ENCODE measurements at places on chromosomes 3 and 15.
A peak's percentile ranks its signal among the peaks of the same experiment; 100 is the strongest.

GRCh38 chr3:72847282-72847681 lies 963 bp downstream of the SHQ1 start:
- DNase-seq: no peak

DNA sequence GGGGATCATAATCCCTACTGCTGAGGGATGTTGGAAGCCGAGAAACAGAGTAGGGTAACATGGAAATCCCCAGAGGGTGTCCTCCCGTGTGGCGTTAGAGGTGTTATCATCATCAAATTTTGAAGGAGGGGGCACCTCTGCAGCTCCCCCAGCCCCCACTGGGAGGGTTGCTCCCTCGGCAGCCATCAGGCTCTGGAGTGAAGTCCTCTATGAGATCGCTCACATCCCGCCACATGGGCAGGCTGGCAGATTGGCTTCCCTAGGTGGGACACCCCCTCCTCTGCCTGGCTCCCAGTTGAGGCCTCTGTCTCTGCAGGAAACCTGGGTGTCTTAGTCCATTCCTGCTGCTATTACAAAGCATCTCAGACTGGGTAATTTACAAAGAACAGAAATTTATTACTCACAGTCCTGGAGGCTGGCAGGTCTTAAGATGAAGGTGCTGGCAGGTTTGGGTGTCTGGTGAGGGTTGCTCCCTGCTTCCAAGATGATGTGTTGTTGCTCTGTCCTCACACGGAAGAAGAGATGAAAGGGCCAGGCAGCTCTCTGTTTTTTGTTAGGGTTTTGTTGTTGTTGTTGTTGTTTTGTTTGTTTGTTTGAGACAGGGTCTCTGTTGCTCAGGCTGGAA lies 120.5 kb downstream of the NUP210 start:
- DNase-seq: no peak

GRCh38 chr3:82556113-82556512 lies 794.7 kb upstream of the GBE1 start:
- no peak for DNase-seq

DNA sequence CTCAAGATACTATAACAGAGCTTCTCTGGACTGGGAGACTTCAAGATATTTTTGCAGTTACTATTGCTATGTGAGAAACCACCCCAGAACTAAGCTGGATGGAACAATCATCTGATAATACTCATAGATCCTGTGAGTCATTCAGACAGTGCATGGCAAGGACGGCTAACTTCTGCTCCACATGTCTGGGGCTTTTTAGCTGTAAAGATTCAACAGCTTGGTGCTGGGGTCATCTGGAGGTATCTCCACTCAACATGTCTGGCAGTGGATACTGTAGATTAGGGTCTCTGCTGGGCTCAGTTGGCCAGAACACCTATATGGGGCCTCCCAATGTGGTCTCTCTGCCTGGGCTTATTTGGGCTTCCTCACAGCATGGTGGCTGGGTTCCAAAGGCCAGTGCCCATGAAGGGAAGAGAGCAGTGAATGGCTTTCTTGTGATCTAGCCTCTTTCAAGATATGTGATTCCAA lies 117.3 kb upstream of the SLC7A14 start:
- peak; percentile 69 for DNase-seq

DNA sequence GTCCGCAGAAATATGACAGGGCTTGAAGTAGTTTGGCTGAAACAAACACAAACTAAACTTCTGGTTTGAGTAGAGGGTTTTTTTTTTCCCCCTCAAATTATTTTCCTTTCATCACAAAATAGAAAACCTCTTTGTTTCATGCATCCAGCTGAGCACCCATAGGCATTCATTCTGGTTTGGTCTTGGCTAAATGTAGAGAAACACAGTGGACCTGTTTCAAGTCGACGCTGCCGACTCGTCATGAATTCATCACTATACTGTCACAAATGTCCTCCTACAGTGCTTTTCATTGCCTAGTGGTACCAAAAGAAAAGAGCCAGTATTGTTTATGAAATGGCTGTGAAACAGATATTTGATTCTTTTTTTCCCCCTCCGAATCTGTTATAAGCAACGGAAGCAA lies 52.4 kb upstream of the GYG1 start:
- no peak for DNase-seq

DNA sequence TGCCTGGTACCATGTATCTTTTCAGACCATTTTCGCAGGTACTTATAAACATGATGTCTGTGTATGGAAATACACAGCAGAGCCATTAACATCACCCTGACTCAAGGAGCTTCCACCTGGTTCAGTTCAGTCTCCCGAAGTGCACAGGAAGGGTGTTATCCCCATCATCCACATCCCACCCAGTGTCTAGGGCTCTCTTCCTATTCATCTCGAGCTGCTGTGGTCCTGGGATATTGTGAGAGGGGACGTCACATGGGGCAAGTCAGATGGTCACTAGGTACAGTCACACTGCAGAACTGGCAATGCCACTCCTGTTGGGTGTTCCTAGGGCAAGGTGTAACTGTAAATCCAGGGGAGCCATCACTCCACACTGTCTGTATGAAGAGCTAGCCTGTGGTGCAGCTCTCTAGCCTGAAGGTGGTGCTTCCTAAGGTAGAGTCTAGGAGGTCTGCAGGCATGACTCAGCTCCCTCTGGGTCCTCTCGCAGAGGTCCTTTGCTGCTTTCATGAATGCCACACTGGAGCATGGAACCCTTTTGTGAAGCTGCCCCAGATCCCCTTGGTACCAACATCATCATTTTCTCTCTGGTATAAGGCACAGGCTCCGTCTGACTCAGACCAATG lies 13.9 kb downstream of the ISLR2 start:
- DNase-seq: peak; percentile 25

DNA sequence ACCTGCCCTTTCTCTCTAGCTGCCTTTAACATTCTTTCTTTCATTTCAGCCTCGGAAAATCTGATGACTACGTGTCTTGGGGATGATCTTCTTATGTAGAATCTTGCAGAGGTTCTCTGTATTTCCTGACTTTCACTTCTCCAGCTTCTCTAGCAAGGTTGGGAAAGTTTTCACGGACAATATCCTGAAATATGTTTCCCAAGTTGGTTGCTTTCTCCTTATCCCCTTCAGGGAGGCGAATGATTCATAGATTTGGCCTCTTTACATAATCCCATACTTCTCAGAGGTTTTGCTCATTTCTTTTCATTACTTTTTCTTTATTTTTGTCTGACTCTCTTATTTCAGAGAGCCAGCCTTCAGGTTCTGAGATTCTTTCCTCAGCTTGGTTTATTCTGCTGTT lies 62.1 kb upstream of the CCDC54 start:
- DNase-seq: no peak

- no peak for DNase-seq
These were observed 26.9 kb upstream of the CACNA2D2 start for GRCh38 chr3:50530001-50530970.

- DNase-seq: no peak
These were observed 890.8 kb downstream of the NAALADL2 start for GRCh38 chr3:175749981-175750380.

DNA sequence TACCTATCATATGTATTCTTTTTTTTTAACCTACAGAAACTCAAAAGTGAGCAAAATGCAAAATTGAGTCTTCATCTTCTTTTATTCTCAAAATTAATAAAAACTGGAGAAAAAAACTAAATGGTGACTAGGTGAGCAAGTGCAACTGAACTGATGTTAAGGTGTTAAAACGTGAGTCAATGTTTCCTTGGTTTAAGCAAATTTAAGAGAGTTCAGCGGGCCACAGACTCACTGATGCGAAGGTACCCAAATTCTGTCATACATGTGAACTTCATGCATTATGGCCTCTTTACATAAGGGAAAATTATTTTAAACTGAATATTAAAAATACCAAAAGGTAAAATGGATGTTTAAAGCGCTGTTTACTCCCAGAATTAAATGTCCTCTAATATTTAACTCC lies 206.6 kb downstream of the FOXP1 start:
- DNase-seq: no peak

GRCh38 chr15:33080006-33080405 lies 114.5 kb downstream of the FMN1 start:
- DNase-seq: no peak

GRCh38 chr15:88546248-88547129 lies at the start of gene DET1:
Gene DET1, minus strand, starts transcription at chr15:88546681. Its CDS starts 14,976 bp downstream, at chr15:88531705.
- DNase-seq: peak; percentile 92

DNA sequence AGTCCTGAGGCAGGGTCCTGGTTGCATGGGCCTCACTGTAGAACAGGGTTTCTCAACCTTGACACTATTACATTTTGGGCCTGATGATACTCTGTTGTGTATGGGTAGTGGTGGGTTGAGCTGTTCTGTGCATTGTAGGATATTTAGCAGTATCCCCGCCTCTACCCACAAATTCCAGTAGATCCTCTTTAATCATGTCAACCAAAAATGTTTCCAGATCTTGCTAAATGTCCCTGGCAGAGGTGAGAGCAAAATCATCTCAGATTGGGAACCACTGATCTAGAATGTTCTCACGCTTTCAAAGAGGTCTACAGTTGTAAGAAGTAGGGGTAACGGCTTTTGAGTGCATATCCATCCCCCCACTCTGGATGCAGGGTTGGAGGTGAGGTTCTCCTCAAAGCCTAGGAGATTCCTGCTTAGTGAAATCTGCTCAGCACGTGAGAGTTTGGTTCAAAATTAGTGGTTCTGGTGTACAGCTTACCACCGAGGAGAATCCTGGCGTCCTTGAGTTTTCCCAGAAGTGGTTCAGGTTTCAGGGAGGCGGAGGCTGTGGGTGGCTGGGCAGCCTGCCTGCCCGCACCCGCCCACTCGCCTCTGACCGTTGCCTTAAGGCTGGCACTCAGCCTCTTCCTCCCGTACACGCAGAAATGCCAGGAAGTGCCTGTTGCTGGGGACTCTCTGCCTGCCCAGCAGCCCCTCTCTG lies 5.3 kb downstream of the ACVR2B start:
- no peak for DNase-seq

DNA sequence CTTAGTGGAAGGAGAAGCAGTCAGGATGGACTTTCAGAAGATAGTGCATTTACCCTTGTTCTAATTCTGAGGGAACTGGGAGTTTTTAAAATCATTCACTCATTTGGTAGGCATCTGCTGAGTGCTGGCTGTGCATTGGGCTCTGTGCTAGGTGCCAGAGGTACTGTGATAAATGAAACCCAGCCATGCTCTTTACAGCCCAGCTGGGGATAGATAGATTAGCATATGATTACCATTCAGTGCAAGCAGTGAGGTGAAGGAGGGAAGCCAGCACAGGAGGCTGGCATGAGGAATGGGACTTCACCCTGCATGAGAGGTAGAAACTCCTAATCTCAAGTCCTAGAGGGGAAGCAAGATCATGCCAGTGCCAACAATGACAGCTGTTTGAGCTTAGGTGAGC lies 361.9 kb upstream of the TRIM42 start:
- no peak for DNase-seq

GRCh38 chr3:106629215-106629832 lies 747.9 kb upstream of the CCDC54 start:
- no peak for DNase-seq

- no peak for DNase-seq
These were observed 78.1 kb upstream of the LMOD3 start for GRCh38 chr3:69200384-69201068.

GRCh38 chr3:194865615-194866014 lies 179.9 kb downstream of the FAM43A start:
- DNase-seq: no peak

DNA sequence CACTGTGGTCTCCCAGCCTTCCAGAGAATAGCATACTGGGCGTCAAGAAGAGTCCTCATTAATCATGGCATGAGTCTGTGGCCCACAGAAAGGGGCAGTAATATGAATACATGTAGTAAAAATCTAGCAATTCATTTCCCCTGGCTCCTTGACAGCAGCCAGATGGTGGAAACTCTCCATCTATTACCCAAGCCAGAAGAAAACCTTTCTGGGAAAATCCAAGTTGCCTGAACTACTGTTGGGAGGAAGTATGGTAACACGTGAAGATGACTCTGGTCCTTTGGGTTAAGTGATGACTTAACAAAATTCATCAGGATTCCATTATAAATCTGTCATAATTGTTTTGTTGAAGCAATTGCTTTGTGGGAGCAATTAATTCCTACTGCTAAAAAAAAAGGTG lies 530.5 kb downstream of the FHIT start:
- DNase-seq: no peak

DNA sequence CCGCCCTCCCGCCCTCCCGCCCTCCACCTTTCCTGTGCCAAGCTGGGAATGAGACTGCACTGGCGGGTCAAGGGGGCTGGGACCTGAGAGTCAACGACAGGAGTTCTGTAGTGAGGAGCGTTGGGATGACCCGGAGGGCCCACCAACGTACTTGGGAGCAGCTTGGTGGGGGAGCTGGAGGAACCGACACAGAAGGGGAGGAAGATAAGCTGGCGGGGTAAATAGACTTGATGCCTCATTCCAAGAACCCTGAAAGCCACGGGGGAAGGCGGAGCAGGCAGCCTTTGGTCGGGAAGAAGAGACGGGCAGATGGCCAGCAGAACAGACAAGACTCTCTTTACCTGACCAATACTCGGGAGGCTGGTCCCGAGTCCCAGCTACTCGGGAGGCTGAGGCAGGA lies 277 bp downstream of the FMN1 start:
- peak; percentile 14 for DNase-seq

GRCh38 chr3:124395162-124395561 lies 335.1 kb upstream of the UMPS start:
- DNase-seq: peak; percentile 18

GRCh38 chr3:184690192-184690883 lies 21.5 kb downstream of the MAGEF1 start:
- DNase-seq: no peak

DNA sequence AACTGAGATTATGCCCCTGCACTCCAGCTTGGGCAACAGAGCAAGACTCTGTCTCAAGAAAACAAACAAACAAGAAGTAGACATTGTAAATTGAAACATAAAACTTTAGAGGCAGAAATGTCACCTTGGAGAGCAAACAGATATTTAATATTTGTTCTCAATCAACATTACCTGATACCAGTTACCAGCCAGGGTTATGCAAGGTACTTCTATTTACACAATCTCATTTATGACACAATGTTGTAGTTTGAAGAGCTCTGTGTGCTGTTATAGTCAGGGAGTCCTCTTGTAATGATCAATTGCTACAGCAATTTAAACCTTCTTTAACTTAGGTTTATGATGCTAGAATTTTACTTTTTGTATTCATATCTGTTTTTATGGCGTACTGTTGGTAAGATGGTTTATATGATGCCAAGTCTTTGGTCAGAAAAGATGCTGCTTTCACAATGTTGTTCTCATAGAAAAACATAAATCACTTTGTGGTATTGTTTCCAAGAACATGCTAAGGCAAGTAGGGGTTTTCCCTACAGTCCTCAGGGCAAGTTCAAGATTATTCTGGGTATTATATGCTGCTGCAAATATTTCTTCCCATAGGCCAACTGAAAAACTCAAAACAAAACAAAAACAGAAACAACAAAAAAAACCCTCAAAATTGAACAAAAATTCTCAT lies 173.5 kb downstream of the TNIK start:
- no peak for DNase-seq

- no peak for DNase-seq
These were observed 798.4 kb upstream of the GRM7 start for GRCh38 chr3:6062261-6063187.

GRCh38 chr3:154559623-154560022 lies 129.6 kb upstream of the GPR149 start:
- DNase-seq: no peak

GRCh38 chr3:63146154-63146553 lies 132.0 kb upstream of the SYNPR start:
- no peak for DNase-seq
